ENCODE measurements at places on chromosomes 2 and 18.

DNA sequence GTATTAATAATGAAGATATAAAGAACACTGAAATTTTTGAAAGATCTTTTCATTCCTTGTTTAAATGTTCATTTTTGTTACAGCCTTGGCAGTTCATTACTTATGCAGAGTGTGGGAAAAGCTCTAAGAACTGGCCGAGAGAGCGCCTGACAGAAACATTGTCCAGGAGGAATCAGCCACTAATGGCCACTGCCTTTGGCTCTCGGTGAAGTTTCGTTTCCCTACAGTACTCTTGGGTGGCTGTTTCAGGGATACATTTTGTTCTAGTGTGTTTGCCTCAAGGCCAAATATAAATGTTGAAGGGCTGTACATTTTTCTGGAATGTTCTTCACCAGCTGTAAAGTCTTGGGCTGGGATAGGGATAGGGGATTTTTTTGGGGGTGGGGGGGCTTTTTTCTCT, 10.7 kb downstream of the SPTBN1 start:
- no peak for DNase-seq

- DNase-seq: no peak
Observed at GRCh38 chr2:166658901-166659300, 164.9 kb upstream of the SCN7A start.

DNA sequence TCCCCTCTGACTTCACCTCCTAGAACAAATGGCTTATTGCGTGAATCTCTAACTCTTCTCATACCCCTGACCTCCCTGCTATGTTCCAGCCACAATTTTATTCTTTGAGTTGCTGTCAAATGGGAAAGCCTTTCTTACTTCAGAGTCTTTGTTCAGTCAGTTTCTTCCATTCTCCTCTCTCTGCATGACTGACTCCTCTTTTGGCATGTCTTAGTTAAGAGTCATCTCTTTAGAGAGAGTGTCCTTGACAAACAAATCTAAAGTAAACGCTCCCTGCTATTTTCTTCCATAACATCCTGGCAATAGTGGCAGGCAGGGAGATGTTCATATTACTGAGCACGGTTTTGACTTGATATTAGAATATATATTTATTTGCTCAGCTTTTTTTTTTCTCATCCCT, 170.7 kb upstream of the ERBB4 start:
- no peak for DNase-seq

- DNase-seq: no peak
Observed at GRCh38 chr2:98172951-98173350, 86.0 kb downstream of the VWA3B start.

DNA sequence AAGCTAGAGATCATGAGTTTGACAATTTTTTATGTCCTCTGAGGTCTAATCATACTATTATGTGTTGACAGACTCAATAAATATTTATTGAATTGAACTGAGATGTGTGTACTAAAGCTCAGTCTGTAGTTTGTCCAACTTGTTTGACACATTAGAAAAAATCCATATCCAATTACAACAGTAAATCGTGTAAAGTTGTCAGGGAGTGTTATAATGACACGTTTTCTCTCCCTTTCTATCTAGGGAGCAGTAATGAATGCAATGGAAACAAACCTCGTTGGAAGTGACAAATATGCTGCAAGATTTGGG, 28.4 kb downstream of the ITGA4 start:
- no peak for DNase-seq

GRCh38 chr2:133296401-133296800, 271.9 kb downstream of the NCKAP5 start:
- DNase-seq: no peak

- no peak for DNase-seq
Observed at GRCh38 chr18:7619676-7620075, 52.6 kb downstream of the PTPRM start.

DNA sequence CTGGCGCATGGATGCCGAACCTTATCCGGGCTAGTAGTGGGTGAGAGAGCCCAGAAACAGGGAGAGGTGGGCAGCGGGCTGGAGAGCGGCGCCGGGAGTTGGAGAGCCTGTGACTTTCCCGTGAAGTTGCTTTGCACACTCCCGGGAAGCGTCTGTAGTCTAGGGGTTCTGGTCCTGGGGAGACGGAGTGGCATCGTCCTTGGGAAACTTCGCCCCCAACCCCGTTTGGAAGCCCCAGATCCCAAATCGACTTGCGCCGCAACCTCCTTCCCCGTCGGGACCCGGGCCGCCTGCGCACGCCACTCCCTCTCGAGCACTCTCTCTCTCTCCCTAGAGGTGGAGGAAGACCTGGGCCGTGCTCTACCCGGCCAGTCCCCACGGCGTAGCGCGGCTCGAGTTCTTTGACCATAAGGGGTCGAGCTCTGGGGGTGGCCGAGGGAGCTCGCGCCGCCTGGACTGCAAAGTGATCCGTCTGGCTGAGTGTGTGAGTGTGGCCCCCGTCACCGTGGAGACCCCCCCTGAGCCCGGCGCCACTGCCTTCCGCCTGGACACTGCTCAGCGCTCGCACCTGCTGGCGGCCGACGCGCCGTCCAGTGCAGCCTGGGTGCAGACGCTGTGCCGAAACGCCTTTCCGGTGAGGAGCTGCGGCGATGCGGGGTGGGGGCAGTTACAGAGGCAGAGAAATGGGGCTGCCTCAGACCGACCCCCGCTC, 456 bp downstream of the DOK1 start:
- peak; percentile 74 for DNase-seq

DNA sequence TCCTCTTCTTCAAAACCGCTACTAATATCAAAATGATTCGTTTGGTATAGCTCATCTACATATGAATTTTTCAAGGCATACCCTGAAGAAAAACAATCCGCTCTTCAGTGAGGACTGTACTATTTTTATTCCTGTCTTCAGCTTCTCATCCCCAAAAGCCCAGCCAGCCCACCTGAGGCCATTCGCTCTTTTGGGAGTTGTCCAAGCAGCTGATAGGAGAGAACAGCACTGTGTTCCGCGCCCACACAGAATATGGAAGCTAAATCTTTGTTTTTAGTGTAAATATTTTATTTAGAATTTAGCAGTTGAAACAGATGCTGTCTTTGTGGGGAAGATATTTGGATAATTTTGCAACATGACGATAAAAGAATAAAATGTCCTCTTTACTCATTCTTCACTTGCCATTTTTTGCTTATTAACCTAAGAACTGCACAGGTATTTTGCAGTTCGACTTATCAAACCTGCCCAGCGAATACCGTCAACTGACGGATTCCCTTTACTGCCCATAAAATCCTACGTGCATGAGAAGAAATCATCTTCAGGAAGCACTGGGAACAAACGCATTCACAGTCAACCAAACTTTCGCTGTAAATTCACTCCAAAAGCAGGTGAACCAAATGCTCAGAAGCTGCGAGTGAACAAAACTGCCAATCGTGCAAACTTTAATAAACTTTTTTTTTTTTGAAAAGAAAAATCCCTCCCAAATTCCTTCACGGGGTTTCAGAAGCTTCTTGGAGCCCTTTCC, 3.4 kb downstream of the ZNF521 start:
- no peak for DNase-seq

DNA sequence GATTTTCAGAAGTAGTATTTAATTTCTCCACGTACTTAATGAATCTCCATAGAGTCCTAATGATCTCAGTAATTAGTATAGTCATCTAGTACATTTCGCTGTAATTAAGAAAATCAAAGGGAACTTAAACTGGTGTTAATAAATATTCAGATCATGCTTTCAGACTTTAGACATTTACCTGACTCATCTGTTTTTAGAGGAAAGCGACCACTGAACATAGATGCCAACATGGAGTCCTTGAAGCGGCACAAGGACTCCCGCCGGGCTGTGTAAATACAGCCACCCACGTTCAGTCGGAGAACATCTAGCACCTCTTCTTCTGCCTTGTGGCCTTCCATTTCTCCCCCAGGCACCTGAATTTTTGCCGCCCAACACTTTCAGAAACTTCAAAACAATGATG, 3.2 kb downstream of the KCTD18 start:
- no peak for DNase-seq

DNA sequence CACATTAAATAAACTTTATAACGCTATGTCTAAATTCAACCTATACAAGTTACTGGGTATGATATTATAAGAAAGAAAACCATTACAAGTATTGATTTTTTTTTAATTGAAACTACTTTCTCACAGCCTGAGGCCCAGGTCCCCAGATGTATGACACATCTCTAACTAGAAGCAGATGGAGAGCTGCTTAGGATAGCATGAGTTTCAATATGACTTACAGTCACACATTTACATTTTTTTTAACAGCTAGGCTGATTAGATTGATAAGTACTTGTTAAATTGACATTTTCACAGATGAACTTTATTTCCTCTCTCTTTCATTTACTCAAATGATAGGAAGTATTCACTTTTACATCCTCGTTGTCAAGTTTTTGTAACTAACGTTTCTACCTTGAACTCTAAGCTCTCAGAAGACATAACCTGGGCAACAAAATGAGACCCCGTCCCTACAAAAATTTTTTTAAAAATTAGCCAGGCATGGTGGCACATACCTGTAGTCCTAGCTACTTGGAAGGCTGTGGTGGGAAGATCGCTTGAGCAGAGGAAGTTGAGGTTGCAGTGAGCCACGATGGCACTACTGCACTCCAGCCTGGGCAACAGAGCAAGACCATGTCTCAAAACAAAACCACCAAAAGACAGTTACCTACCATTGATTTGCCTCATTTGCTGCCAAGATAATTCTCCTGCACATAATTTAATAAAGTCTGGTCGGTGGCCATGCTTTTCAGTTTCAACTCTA, 52.4 kb downstream of the STK39 start:
- DNase-seq: no peak

DNA sequence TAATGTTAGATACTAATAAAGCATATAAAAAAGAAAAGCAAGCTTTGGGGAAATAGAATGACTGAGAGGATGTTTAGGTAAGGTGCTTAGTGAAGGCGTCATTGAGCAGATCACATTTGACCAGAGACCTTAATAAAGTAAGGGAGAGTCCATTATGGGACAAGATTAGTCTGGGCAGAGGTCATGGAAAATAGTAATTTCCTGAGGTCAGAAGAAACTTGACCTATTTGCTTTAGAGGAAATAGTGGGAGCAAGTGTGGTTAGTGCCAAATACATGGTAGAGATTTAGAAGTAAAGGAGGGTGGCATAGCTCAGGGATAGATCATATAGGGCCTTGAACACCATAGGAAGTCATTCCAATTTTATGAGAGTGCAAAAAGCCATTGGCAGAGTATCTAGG, 24.5 kb upstream of the SLC8A1 start:
- DNase-seq: no peak

DNA sequence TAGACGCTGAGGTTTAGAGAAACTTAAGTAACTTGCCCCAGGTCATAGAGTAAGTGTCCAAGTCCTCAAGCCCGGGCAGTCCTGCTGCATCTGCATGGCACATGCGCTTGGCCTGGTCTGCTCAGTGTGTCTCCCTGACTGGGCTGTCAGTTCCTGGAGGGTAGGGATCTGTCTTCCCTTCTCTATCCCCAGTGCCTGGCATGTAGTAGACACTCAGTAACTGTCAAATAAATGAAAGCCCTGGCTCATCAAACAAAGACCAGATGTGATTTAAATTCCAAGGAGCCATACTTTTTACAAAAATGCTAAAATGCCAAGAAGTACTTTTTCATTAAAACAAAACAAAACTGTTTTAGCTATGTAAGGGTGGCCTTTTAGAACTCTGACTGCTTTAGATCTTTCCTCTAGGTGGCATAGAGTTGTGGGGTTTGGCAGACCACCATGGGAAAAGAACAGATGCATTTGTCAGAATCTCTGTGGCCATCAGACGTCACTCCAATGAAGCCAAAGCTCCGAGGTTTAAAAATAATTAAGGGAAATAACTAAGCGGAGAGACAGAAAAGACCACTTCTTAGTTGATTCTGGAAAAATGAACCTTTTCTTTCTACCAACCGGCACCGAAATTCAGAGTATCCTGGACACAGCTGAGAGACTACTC, 34.0 kb downstream of the EPAS1 start:
- DNase-seq: no peak

DNA sequence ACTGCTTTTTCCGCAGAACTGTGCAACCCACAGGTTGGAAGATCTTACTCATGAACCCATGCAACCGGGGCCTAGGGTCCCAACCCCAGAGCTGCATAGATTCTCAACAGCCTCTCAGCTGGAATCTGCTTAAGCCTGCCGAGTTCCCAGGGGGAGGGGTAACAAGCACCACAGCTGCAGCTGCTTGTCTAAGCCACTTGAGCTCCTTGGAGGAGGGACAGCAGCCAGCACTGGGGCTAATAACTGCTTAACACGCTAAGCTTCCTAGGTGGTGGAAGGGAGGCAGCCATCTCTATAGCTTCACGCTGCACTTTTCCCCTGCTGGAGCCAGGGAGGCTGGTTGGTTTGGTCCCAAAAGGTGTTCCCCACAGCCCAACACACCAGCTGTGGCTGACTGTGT, 311.6 kb downstream of the DSC3 start:
- no peak for DNase-seq

DNA sequence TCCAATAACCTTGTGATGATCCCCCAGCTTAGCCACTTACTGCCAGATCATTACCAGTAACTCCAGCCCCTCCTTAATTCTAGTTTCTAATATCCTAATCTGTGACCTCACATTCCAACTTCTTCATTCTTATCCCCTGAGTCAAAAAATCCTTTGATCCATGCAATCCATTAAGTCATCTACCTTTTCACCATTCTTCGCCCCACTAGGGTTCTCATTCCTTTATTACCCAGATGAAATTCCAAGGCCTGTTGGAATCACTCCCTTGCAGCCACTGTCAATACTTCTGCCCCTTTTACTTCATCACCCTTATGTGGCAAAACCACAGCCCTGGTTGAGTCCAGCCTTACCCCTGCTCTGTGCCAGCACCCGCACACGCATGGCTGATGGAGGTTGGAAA, 20.3 kb upstream of the IL36G start:
- DNase-seq: no peak

DNA sequence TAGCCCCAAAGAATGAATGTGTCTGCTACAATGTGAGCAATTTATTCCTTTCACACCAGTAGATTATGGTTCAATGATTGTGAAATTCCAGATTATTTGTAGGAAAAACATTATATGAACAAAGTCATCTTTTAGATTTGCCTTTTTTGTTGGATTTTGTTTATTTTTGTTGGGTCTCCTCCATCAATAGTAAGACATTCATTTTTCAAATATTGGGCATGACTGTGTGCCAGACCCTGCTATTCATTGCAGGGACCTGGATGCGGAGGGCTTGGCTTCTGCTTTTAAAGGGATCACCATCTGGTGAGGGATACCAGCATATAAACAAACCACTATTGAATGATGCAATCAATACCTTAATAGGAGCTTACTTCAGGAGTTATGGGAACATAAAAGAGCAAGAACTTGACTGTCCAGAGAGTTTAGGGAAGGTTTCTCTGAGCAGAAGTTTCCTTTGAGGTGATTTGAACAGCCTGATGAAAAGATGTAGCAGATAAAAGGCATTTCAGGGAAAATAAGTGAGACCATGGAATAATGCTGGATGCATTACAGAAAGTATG, 486.7 kb downstream of the EPHA4 start:
- no peak for DNase-seq

Data from aorta (tissue), 5 donors.